ENCODE measurements at places on chromosomes 6 and 20.

DNA sequence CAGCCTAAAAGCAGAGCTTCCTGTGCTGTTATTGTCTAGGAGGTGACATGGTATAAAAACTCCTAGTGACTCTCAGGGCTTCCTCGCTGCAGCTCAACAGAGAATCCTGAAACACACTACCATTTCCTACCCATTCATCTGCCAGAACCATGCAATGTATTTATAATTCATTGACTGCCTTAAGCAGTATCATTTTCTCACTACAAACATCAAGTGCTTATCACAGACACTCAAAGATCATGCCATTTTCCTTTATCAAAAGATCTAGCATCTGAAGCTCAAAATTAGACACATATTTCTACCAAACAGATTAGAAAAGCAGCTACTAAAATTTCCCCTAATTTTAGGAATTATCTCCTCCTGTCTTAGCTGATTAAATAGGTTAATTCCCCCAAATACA lies 70.4 kb upstream of the IPCEF1 start:
- DNase-seq, result no peak

GRCh38 chr6:133567636-133568035 lies 321.3 kb upstream of the TCF21 start:
- DNase-seq, result no peak

DNA sequence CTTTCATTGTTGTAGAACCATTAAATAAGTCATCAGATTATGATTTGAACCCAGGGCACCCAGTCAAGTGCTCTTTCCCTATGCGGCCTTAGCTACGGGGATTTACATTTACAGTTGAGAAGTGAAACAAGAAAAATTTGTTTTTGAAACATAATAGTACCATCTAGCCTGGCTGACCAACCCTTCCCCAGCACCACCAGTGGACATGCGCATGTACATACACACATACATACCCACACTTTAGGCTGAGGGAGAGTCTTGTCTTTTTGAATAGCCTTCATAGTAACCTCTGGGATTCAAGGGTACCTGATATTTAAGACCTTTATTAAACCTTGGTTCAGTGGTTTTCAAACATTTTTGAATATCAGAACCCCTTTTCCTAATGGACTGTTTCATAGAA lies 33.8 kb downstream of the SCAND1 start:
- DNase-seq, result no peak

DNA sequence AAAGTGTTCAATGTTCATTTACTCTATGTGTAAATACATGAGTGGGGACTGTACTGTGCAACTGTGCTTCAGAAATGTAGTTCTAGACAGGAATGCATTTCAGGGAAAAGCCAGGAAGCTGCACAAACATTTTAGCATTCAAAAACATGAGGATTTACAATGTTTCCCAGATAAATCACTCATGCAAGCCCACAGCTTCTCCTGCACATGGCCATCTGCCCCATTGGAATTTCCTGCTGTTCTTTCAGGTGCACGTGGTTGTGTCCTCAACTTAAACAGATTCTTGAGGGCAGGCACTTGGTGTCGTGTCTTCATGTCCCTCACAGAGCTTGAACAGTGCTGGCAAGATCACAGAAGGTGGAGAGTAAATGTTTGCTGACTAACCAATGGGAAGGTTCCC lies 101.5 kb downstream of the UNC5CL start:
- no peak for DNase-seq

DNA sequence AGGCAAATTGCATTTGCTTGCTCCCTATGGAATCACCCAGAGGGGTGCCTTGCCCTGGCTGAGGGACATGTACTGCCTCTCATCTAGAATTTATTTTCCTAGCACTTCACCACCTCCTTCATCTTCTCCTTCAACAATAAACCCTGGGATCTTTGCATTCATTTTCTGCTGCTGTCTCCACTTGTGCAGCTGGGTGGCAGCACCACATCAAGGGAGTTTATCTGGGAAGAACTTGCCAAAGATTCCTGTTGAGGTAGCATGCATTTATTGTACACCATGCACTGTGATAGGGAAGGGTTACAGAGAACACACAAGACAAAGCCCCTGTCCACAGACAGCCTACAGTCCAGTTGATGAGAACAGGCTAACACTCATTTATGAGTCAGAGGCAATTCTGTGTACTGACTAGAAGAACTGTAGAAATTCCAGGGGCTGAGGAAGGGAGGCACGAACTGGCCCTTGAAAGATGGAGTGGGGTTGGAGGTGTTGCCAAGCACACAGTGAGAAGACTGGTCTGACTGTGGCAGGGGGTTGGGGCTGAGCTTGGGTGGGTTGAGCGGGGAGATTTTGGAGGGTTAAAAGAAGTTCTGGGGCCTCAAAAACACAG lies 17.5 kb downstream of the C20orf173 start:
- DNase-seq, result no peak

- no peak for DNase-seq
These were observed 974.0 kb upstream of the GJE1 start for GRCh38 chr6:141158740-141159139.

GRCh38 chr20:33552519-33552918 lies 62.6 kb downstream of the CBFA2T2 start:
- no peak for DNase-seq

- DNase-seq, result no peak
These were observed 1.4 kb downstream of the MCM3 start for GRCh38 chr6:52283111-52283510.

DNA sequence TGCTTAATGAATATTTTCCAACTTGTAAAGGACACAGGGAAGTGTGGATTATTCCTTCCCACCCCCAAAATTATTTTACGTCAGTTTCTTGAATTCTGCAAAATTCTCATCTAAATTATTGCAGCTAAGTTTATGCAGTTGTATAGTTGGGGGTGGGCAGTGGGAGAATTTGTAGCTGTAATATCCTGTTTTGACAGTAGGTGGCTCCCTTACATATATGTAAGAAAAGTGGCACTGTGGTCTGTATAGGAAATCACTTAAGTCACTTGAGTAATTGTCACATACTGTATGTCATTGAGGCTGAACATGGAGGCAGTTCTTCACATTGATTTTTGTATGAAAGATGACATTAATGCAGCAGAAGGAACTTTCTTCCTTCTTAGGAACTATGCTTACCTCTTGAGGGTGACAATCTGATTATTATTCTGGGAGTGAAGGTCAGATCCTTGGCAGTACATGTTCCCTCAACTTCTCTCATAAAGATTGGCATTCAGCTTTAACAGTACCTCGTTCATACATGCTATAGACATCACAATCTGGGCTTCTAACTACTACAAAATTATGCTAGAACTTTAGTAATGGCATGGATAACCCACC lies 14.6 kb upstream of the CFAP206 start:
- DNase-seq, result peak; percentile 41

DNA sequence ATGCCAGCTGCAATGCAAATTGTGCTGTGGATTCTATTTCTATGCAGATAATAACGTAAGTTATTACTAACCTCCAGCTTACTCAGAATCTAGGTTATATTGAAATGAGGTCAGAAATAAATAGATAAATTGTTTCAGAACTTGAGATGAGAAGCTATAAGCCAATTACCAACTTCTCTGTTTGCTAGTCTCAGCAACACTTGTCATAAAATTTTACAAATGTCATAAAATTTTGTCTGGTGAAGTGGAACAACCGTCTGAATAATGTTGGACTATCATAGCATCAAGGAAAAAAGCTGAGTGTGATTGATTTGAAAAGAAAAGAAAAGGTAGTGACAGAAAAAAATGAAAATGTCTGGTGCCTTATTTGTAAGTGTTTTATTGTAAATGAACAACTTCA lies 36.7 kb downstream of the COL9A1 start:
- no peak for DNase-seq

DNA sequence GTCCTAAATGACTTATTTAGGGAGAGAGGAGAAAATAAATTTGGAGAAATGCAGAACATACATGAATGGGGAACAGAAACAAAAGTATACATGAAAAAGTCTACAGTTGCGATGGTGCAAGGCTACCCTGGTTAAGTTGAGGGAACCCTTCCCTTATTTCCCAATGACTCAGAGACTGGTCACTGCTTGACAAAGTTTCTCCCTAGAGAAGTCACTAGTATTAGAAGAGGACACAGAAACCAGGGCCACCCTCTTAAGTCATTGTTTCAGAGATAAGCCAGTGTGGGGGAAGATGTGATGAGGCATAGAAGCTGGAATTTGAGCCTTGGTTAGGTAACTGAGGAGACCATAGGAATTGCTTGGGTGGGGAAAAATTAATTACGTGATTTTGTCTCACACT lies 24.4 kb upstream of the EDN1 start:
- no peak for DNase-seq

GRCh38 chr20:48761023-48761785 lies 66.6 kb downstream of the PREX1 start:
- no peak for DNase-seq

DNA sequence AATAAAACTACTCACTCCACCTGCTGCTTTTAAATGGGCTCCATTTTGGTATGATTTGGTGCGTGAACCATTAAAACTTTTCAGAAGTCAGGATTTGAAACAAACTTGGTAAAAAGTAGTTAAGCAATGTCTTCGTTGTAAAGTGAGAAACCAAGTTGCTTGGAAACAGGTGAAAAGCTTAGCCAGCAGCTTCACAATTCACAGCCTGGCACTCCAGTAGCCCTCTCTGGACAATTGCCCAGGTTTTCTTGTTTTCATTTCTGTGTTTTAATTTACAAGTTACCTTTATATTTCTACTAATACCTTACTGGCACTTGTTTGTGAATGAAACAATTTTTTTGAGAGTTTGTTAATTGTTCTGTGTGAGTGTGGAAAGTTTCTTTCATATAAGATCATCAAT lies 12.8 kb downstream of the NT5E start:
- DNase-seq, result no peak

All from NCI-H187 treated with DMSO at 0.1 percent for 48 hours (cell line).